ENCODE measurements at places on chromosomes 11 and 22.

DNA sequence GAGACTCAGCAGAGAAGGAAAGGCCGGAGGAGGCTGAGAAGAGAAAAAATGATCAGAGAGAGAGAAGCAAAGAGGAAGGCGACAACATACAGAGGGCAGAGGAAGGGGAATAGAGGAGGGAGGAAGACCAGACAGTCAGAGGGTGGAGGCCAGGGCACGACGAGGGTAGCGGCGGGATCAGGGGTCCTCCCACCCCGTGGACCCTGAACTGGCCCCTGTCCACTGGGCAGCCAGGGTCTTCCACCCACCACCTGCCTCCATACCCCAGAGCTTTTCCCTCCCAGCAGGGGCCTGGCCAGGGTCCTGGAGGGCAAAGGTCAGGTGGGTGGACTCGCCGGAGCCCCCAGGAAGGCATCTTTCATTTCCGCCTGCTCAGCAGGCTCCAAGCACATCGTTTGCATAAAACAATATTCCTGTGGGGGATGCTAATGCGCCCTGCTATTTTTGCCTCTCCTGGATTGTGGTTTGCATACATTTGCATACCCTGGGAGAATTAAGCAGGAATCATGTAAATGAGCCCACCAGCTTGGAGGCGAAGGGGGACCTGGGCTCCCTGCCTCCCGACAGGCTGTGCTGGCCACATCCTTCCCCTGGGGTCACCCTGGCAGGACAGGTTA, 394.1 kb downstream of the MN1 start:
- no peak for DNase-seq

- no peak for DNase-seq
Measured at GRCh38 chr22:45762545-45763235, 91.1 kb downstream of the ATXN10 start.

DNA sequence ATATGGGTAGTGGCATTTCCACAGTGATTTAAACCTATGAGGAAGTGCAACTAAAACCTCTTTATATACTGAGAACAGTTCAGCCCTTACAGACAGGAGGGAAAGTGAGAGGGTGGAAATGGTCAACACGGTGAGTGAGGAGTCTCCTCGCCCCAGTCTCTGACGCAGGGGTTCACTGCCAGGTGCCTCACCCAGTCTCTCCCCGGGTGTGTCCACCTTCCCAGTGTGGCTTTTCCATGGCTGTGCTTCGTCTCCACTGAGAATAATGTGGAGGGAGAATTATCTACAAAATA, 116.6 kb upstream of the TOP3B start:
- no peak for DNase-seq

- no peak for DNase-seq
Measured at GRCh38 chr22:33866511-33866910, 53.8 kb downstream of the LARGE1 start.

- no peak for DNase-seq
Measured at GRCh38 chr11:101180481-101180880, 50.9 kb upstream of the PGR start.

DNA sequence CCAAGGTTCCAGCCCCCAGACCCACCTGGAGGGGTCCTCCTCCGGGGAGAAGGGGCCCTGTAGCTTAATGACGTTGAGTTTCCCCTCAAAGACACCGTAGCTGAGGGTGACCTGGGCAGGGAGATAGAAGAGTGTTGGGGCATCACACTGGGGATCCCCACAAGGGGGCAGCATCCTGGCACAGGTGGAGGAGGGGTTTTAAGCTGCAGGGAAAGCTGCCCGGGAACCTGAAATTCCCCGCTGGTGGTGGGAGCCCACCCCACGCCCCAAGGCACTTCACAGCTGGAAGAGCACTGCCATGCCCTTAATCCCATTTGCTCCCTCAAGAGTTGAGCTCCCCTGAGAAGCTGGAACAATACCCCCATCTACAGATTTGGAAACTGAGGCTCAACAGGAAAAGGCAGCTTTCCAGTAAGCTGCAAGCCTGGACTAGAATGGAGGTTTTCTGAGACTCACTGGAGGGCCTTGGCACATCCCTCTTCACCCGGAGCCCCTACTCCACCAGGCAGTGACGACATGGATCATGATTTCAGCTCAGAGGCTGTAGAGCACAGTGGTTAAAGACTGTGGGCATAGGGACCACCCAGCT, 13.7 kb downstream of the MFNG start:
- peak; percentile 6 for DNase-seq

DNA sequence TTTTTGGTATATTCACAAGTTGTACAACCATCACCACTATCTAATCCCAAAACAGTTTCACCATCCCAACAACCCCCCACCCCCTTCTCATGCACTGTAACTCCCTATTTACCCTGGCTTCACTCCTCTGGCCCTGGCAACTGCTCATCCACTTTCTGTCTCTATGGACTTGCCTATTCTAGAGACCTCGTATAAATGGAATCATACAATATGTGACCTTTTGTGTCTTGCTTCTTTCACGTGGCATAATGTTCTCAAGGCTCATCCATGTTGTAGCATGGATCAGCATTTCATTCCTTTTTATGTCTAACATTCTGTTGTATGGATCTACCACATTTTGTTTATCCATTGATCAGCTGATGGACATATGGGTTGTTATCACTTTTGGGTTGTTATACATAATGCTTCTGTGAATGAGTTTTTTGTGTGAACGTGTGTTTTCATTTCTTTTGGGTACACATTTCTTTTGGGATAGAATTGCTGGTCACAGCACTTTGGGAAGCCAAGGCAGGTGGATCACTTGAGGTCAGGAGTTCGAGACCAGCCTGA, 46.1 kb downstream of the GDPD5 start:
- no peak for DNase-seq

DNA sequence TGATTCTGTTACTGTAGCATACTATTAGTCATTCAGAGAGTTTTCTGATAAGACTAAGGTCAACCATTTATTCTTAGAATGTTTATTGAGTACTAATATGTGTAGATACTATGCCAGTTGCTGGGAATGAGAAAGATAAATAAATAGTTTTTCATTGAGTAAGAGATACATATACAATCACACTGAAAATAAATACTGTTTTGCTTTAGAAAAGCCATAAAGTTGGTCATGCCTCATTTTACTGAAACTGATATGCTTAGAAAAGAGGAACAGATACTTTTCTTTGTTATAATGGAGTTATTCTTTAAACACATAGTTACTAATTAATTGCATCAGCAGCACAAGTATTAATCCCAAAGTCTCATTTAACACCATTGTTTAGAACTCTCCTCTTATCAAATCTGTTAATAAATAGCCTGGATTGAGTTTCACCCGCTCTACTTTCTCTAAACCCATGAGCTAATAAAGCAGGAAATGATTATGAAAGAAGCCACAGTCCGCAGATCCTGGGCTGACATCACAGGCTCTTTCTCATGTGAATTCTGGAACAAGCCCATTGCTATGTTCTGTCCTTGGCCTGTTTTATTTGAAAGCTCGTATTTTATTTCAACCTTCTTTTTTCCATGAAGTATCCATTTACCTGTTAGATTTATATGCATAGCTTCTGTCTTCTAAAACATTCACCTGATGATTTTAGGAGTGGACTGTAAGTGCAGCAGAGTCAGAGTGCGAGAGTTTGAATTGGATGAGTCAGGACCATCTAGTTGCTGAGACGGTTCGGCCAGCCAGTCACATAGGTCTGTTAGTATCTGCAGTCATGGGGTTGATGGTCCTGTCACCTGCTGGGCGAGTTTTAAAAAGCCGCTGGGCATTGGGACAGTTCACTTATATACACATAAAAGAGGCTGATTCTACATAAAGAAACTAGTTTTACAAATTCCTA, 35.5 kb downstream of the PIWIL4 start:
- DNase-seq = peak; percentile 92

GRCh38 chr11:133918608-133919260, 38.0 kb downstream of the IGSF9B start:
- no peak for DNase-seq

- no peak for DNase-seq
Measured at GRCh38 chr11:90237004-90237403, 14.2 kb upstream of the CHORDC1 start.

DNA sequence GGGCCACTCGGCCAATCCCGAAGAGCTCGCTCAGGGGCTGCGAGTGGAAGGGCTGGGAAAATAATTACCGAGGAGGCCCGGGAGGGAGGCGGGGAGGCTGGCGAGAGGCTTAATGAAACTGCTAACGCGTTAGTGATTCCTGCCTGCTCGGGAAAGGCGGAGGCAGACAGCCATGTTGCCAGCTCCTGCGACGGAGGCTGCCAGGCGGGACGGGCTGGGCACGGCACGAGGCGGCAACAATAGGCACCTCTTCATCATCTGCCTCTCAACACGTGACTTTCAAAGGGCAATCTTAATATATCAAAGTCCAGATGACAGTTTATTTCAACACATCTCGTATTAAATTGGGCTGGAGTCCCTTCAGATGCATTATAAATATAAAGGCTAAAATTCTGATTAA, 68.0 kb upstream of the TCF20 start:
- DNase-seq = no peak

- no peak for DNase-seq
Measured at GRCh38 chr11:115941481-115941993, 437.3 kb upstream of the CADM1 start.

DNA sequence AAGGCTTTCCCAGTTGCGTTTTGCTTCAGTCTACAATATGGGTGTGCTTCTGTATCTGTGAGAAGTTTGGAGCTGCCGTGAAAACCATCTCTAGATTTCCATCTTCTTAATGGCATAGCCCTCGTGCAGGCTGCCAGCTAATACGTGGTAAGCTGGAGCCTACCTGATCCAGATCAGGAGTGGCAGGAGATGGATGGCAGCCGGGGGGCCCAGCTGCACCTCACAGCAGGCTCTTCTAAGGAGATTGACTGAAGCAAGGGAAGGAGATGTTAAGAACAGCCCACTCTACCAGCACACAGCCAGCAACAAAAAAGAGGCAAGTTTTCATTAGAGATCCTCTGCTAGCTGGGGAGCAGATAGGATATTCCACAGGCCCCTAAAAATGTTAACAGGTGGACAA, 115.5 kb downstream of the MSANTD4 start:
- DNase-seq = no peak

DNA sequence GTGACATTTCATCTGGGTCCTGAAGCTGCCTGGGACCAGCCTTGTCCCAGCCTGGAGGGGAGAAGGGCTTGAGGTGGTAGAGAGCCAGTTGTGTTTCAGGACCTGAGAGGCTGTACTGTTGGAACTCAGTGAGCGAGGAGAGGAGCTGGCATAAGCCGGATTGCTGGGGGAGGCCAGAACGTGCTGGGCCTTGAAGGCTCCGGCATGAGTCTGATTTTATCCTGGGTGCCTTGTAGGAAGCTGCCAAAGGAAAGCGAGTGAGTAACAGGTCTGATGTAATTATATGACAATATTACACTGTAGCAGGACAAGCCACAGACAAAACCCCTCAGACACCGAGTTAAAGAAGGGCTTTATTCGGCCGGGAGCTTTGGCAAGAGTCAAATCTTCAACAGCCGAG, 17.2 kb downstream of the AP2A2 start:
- DNase-seq = no peak

- DNase-seq = no peak
Measured at GRCh38 chr11:32070692-32071091, 20.2 kb upstream of the RCN1 start.

DNA sequence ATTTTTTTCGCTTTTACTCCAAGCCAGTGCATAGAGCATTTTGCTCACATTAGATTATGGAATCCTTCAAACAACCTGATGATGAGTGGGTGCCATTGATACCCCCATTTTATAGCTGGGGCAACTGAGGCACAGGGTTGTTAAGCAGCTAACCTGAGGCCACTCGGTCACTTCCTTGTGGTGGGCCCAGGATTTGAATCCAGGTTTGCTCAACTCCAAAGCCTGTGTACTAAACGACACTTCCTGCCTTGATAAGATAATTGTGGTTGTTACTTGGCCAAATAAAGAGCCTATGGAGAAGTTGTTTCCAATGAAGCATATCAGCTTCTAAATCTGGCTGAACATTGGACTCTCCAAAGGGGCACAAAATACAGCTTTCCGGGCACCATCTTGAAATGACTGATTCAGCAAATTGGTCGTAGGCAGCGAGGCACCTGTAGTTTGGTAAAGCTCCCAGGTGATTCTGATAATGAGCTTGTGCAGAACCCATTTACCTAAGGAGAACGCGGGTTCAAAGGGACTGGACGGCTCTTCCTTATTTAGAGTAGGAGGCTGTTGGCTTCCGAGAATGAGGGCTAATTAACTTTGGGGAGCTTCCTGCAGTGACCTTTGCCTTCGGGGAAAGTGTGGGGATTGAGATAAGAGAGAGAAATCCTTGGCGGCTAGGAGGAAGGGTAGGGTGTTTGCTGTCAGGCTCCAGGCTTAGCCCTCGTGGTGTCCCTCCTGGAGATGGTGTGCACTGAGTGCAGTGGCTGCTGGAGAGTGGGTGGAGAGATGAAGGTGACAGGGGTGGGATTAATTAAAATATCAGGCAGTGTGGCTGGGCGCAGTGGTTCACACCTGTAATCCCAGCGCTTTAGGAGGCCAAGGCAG, 17.5 kb upstream of the EHF start:
- DNase-seq = no peak

- DNase-seq = no peak
Measured at GRCh38 chr11:115279813-115280761, 224.1 kb downstream of the CADM1 start.

GRCh38 chr11:84310268-84310667, 1024.1 kb upstream of the CCDC90B start:
- no peak for DNase-seq

GRCh38 chr11:14687943-14688627, 44.5 kb downstream of the PDE3B start:
- no peak for DNase-seq

DNA sequence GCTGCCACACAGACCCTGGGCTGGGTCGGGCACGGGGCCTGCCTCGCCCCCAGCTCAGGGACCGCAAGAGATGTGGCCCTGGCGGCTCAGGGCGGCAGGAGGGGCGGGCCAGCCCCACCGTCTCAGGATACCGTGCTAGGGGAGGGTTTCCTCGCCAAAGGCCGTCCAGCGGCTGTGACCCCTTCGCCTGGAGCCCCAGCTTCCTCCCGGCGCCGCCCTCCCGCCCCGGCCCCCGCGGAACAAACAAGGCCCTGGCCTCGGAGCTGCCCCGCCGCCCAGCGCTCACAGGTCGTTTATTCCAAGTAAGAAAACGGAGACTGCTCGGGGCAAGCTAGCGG, 543 bp upstream of the AP2A2 start:
- DNase-seq = no peak

DNA sequence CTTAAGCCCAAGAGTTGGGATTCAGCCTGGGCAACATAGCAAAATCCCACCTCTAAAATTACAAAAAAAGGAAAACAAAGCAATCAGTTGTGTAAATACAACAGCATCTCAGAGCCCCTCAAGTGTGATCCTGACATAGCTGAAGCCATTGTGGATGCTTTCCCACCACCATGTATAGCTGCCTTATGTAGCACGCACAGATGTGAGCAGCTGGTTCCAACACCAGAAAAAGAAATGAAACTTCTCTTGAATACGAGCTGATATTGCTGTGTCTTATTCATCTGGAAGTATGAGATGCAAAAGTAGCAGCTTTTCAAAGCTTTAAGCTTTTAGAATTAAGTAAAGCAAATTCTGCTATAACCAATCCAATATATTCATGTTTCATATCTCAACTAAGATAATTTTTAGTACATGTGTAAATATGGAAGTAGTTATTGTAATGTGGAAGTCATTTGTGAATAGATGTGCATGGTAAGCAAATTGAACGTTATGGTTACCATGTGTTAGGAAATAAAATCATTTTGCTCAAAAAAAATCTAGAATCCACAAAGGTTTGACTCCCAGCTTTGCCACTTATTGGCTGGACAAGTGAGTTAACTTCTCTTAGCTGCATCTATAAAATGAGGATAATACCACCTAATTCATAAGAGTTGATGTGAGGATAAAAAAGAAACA, 63.2 kb downstream of the SGSM3 start:
- no peak for DNase-seq

Measured in Kasumi-1 (cell line).